Stimulated activated CD4-positive, alpha-beta T cell treated with anti-CD3 and anti-CD28 coated beads, TNF-alpha, amount 100 ng/mL, for 4 hours (primary cell): ENCODE measurements at places on chromosomes 6 and 20.

DNA sequence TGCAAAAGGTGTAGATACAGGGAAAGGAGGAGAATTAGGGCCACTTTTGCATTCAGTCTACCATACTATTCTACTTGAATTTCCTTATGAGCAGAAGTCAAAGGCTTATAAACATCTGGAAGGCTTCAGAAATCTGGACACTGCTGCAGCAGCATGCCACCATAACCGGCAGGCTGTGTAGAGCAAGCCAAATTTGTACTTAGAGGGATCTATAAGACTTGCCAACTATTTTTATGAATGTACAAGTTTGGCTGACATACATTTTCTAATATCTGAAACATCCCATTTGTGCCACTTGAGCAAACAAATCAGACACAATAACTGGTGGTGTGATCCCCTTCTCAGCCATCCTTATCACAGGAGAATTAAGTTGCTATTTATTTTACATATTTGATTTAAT is 14.0 kb upstream of the PLCB1 start:
- DNase-seq: no peak

- no peak for DNase-seq
Measured at GRCh38 chr6:455006-455585, 63.5 kb downstream of the IRF4 start.

DNA sequence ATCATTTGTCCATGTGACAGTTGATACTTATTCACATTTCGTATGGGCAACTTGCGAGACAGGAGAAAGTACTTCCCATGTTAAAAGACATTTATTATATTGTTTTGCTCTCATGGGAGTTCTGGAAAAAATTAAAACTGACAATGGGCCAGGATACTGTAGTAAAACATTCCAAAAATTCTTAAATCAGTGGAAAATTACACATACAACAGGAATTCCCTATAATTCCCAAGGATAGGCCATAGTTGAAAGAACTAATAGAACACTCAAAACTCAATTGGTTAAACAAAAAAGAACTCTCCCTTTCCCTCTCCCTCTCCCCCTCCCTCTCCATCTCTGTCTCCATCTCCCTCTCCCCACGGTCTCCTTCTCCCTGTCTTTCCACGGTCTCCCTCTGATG is 19.4 kb upstream of the EIF2S2 start:
- DNase-seq: no peak

DNA sequence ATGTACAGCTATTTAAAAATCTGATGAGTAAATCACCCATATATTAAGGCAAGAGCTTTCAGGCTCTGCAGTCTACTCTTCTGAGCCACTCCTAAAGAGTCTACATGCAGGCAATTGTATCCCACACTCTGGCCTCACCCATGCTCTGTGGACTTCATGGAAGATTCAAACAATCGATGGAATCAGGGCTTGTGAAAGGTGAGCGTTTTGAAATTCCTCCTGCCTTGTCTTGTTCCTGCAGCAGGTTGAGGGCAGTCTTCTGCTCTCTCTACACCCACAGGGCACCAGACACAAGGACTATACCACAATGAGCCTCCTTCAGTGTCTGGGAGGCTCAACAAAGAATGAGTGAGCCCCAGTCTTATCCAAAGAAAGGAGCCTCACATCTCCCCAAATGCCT is 51.1 kb downstream of the TBC1D7 start:
- no peak for DNase-seq

DNA sequence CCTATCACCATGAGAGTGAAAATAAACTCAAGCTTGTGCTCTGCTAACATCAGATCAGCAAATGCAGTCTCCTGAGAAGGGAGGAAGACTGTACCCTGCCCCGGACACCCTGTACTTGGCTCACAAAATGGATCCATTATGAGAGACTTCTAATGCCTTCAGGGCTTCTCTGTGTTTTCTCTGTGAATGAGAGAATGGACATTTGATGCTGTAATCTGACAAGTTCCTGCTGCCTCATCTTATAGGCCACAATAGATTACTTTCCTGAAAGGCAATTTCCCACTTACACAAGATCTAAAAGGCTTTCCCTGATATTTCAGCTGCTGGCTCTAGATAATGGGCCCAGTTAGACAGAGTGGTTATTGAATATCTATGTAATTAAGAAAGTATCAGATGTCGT is 117.2 kb downstream of the OTOR start:
- no peak for DNase-seq

DNA sequence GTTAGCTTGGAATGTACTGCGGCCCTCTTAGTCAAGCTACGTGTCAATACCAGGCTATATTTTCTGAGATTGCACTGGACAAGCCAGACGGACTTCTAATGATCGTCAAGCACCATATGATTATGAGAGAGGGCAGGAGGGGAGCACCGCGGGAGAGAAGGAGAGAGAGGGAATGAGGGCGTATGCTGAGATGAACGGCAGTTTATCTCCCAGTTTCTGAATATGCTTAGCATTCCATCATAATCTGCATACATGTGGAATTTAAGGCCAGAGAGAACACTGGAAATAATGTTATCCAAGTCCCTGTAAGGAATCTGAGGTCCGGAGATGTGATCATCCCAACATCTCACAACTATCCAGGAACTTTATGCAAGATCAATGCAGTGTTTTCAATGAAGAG is 60.2 kb downstream of the BFSP1 start:
- no peak for DNase-seq

DNA sequence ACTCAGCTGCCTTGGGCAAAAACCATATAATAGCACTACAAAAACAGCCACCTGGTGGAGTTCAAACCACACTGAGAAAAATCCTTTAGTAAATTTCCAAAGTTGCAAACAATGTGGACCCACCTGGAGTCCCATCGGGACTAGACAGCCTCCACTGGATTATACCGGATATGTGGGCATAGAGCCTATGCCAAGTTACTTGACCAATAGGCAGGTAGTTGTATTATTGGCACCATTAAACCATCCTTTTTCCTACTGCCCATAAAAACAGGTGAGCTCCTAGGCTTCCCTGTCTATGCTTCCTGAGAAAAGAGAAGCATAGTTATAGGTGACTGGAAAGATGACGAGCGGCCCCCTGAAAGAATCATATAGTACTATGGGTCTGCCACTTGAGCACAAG is 51.7 kb upstream of the ADGRF4 start:
- DNase-seq: no peak

DNA sequence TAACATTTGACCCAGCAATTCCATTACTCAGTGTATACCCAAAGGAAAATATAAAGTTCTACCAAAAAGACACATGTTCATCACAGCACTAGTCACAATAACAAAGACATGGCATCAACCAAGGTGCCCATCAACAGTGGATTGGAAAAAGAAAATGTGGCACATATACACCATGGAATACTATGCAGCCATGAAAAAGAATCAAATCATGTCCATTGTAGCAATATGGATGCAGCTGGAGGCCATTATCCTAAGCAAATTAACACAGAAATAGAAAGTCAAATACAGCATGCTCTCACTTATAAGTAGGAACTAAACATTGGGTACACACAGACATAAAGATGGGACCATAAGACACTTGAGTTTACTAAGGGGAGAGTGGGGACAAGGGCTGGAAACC is 441.9 kb upstream of the ID4 start:
- no peak for DNase-seq

- no peak for DNase-seq
Measured at GRCh38 chr6:157982102-157982562, 469 bp downstream of the SYNJ2 start.

DNA sequence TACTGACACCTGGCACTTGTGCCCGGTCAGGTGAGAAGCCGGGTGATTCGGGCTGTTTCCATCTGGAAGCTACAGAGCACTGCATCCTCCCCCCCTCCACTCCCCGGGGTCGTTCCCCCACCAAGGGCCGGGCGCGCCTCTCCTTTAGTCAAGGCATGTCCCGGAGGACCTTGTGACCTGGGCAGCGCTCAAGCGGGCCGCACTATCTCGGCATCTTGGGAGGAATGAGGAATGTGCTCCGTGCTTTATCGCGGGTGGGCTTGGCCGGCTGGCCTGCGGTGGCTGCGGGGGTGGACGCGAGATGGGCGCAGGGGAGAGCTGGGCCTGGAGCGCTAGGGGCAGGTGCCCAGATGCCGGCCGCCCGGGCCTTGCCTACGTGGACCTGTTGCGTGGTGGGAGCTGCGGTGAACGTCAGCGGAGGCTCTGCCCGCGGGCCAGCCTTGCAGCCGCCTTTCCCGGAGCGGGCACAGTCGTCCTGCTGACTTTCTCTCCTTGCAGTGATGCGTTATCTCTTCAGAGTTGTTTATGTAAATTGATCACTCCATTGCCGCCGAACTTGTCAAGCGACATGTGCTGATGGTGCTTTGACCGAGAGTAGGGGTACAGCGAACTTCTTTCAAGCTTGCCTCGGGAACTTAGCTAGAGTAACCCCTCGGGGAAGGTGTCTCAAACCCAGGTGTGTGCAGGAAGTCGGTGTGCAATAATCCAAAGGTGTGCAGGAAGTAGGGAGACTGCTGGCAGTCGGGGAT is 1.1 kb downstream of the LRRC1 start:
- DNase-seq: no peak

DNA sequence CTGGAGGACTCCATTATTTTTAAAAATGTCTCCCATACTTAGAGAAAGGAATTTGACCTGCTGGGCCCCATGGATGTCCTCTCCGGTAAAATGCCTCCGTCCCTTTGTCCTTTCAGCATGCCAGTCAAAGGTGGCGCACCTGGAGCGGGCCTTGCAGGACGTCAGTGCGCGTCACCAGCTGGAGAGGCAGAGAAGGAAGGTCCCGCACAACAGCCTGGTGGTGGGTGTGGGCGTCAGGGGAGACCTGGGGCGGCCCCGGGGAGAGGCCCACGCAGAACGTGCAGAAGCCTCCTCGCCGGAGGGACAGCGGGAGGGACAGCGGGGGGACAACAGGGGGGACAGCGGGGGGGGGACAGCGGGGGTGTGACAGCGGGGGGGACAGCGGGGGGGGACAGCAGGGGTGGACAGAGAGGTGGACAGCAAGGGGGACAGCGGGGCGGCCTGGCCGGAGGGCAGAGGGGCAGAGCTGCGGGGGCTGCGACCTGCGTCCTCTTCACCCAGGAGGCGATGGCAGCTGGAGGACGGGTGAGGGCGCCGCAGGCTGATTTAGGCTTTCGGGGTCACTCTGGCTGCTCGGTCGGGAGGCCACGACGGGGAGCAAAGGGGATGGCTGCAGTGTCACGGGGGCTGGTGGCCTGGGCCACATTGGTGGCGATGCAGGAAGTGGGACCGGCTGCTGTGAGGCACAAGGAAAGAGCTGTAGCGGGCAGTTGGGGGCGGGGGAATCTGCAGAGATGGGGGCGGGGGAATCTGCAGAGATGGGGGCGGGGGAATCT is 859 bp upstream of the KIF25 start:
- DNase-seq: no peak

DNA sequence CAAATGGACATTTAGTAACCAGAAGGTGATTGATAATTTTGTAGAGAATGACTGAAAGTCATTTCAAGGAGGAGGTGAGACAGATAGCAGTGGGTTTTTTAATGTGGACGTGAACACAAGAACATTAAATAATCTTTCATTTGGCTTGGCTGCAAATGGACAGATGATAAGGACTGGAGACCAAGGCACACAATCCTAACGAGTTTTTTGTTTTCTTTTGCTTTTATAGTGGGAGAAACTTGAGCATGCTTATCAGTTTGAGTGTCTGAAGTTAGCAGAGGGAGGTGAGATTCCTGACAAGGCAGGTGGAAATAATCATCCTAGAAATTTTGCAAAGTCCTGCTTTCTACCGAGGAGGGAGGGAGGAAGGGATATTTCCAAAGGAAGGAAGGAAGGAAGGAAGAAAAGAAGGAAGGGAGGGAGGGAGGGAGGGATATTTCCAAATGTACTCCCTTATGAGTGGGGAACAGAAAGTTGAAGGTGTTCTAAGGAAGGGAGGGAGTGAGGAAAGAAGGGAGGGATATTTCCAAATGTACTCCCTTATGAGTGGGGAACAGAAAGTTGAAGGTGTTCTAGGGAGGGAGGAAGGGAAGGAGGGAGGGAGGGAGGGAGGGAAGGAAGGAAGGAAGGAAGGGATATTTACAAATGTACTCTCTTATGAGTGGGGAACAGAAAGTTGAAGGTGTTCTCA is 63.1 kb downstream of the RNF217 start:
- DNase-seq: no peak

- no peak for DNase-seq
Measured at GRCh38 chr6:28980852-28981430, 24.2 kb downstream of the ZNF311 start.

DNA sequence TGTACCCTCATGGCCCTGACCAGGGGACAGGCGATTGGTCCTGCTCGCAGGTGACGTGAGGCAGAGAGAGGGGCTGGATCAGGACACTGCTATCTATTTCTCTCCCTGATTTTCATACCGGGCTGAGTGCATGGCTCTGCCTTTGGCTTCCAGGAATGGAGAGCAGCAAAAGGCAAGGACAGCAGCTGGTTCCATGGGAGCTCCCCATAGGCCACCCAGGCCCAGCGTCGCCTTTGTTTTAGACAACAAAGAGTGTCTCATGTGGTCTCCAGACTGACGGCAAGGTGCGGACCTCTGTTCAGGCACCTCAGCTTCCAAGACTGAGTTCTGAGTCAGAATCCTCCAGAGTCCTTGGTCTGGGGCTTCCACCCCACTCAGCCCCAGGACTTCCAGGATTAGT is 123.1 kb downstream of the VEGFA start:
- DNase-seq: no peak

GRCh38 chr20:50895111-50895830 is 36.0 kb downstream of the ADNP start:
- no peak for DNase-seq

GRCh38 chr6:25058441-25058840 is 122.7 kb upstream of the RIPOR2 start:
- DNase-seq: no peak

DNA sequence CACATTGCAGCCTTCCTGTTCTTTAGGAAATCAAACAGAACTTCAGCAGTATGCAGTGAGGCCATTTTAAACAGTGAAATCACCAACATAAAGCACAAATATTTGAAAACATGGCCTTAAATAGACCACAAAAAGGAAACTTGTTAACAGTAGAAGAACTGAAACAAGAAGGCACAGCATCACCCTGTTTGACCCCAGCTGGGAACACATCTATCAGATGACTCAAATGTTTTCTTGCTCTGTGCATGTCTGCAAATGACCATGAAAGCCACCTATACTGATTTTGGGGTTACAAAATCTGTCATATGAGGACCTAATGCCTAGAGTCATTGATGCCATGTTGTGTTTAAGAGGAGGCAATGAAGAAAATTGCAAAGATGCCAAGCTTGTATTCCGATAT is 123.8 kb upstream of the ADGRF1 start:
- no peak for DNase-seq

- DNase-seq: no peak
Measured at GRCh38 chr6:151112130-151112529, 127.6 kb upstream of the AKAP12 start.

- DNase-seq: no peak
Measured at GRCh38 chr6:163620670-163621330, 206.3 kb downstream of the QKI start.

DNA sequence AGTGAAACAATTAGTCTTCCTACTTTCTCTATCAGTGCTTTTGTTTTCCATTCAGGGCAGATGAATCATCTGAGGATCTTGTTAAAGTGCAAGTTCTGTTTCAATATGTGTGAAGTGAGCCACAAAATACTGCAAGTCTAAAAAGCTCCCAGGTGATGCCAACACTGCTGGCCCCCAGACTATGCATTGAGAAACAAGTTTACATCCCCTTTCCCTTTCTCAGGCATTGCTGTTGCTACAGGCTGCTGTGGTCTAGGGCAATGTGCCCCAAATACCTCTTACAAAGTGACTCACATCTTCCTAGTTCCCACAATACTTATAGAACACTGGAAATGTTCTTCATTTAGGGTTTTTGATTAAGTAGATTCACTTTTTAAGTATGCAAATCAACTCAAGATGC is 31.8 kb downstream of the ABRACL start:
- DNase-seq: no peak
